ENCODE measurements at places on chromosomes 1 and 21. TPM values are rescaled to one million over a fixed set of nuclear protein-coding genes. Genes with fewer than 3 reads are reported as not detected.

DNA sequence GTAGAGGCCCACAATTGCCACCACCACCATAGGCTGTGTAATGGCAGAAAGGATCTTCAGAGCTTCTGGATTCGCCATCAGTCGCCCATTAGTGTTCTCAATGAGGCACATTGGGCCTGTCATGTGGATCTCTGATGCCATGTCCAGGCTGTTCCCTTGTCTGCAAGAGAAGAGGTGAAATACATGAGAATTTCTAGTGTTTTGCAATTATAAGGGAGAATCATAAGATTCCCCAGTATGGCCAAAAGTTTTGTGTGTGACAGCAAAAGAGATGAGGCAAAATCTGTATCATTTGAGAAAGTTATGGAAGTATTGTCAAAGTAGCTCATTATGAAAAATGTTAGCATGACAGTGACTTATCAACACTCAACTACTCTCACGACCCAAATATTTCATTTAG is 1.9 kb downstream of the GBP1 start:
- H3K27me3 ChIP-seq = no peaks in the 10 kb centered on the region
- no peak for DNase-seq
- H3K4me1 ChIP-seq = peaks cover 45% of the 10 kb centered on the region
- peak overlapping the region; percentile 92 for H3K27ac ChIP-seq
- peak overlapping the region; percentile 97 for H3K4me3 ChIP-seq

The NEGR1 gene
- not detected for total RNA-seq

GRCh38 chr1:147762233-147763024 is 2.0 kb upstream of the GJA5 start:
- no peak overlapping the region for H3K4me3 ChIP-seq
- peak overlapping the region; percentile 21 for H3K27ac ChIP-seq
- H3K4me1 ChIP-seq = peaks cover 24% of the 10 kb centered on the region
- no peaks in the 10 kb centered on the region for H3K27me3 ChIP-seq

DNA sequence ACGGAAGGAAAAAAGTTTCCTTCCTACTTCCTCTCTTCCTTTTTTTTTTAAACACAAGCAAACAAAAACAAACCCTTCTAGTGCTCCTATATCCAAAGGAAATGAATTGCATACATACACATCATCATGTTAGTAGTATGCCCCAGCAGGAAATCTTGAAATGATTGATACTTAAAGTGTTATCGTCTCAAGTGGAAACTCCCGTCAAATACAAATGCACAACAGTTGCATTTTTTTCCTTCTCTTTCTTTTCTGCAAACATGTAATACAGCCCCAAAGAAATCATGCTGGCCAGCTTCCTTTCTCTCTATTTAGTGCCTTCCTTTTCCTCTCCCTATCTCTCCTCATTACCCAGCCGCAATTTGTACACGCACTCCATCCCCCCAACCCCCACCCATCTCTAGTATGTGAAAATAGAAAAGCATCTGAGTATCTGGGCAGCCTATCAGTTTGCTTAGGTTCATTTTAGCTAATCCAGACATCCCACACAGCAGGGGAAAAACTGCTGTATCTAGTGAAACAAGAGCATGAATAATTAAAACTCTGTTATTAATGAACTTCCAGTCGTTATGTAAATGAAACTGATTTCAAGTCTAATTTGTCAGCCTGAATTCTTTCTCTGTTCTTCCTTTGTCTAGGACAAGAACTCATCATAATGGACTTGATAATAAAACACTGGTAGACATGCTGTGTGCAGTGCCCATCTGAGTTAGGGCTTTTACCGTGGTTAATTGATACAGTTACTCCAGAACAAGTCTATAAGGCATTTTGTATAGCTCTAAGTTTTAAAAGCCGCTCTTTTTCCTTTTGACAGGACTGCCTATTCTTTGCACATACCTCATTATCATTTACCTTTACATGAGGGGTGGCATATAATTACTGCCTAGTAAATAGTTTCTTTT is 336.5 kb upstream of the ADGRL2 start:
- H3K36me3 ChIP-seq = no peaks in the 10 kb centered on the region
- DNase-seq = no peak
- H3K4me1 ChIP-seq = no peaks in the 10 kb centered on the region
- H3K4me3 ChIP-seq = no peak overlapping the region
- no peaks in the 10 kb centered on the region for H3K27me3 ChIP-seq
- no peak overlapping the region for H3K27ac ChIP-seq

DNA sequence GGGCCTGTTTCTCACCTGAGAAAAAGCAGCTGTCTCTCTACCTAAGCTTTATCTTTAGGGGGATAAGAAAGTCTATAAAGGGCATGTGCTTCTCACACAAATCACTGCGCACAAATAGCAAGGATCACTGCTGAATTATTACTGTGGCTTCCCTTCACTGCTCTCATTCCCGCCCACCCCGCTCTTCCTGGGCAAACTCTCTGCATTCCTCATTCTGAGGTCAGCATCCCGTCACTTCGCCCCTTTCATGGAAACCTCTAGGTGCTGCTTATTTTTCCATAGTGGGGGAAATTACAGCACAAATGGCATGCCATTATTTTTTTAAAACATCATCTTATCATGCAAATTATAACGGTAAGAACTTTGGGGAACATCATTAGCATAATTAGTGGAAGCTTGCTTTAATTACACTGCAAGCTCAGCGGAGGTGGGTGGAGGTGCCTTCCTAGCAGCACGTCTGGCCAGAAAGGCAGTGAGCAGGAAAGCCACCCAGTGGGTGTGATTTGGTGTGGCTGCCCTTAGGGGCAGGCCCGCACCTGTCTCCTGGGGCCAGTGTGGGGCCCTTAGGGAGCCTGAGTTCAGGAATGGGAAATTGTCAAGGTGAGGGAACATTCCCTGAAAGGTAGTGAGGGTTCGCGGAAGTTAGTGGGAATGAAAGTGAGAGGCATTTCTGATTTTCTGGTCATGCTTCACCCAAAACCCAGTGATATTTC is 105.9 kb downstream of the LAMC2 start:
- no peaks in the 10 kb centered on the region for H3K27me3 ChIP-seq
- no peaks in the 10 kb centered on the region for H3K4me1 ChIP-seq
- H3K27ac ChIP-seq = no peak overlapping the region
- no peaks in the 10 kb centered on the region for H3K36me3 ChIP-seq
- no peak overlapping the region for H3K4me3 ChIP-seq
- DNase-seq = no peak

- peaks cover 21% of the 10 kb centered on the region for H3K27me3 ChIP-seq
- no peak overlapping the region for H3K27ac ChIP-seq
- DNase-seq = no peak
- peaks cover 11% of the 10 kb centered on the region for H3K4me1 ChIP-seq
- H3K36me3 ChIP-seq = no peaks in the 10 kb centered on the region
These were observed 2.8 kb upstream of the FAM131C start for GRCh38 chr1:16076031-16076864.

- no peak overlapping the region for H3K4me3 ChIP-seq
- no peaks in the 10 kb centered on the region for H3K27me3 ChIP-seq
- H3K36me3 ChIP-seq = no peaks in the 10 kb centered on the region
- H3K4me1 ChIP-seq = no peaks in the 10 kb centered on the region
- DNase-seq = no peak
These were observed 54.3 kb upstream of the SH3GLB1 start for GRCh38 chr1:86650065-86650464.

The FCRLA gene
- total RNA-seq = not detected

The HES3 gene
- total RNA-seq = not detected

DNA sequence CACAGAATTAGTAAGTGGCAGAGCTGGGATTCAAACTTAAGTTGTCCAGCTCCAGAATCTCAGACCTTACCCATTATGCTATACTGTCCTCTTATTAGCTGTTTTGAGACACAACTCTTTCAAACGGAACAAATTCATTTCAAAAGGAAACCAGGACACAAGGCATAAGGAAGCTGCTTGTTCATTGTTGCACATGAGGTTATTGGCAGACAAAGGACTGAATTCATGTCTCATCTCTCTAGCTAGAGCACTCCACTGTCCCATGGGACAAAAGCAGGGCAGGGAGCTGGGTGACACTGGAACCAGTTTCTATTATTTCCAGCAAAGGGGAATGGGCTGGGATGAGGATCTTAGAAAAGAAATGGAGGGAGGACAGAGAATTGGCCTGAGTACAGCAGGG is 26.4 kb downstream of the CHI3L2 start:
- no peaks in the 10 kb centered on the region for H3K27me3 ChIP-seq
- H3K36me3 ChIP-seq = no peaks in the 10 kb centered on the region
- H3K4me3 ChIP-seq = no peak overlapping the region
- DNase-seq = no peak
- H3K27ac ChIP-seq = no peak overlapping the region
- H3K4me1 ChIP-seq = peaks cover 12% of the 10 kb centered on the region

The SH3BGR gene
- 4.8 TPM for total RNA-seq

DNA sequence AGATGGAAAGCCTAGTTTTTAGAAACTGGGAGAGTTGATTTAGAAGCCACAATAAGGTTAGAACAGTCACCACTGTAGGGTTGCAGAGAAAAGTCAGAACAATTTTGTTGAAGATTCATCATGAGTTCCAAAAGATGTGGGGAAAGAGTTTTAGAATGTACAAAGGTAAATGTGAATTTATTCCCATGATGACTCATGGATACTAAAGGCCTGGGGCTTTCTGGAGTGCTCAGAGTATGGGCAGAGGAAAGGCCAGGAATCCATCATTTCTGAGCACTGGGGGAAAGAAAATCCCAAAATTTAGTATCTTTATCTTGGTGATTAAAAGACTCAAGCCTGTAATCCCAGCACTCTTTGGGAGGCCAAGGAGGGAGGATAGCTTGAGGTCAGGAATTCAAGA is 17.8 kb downstream of the YBX1 start:
- H3K27me3 ChIP-seq = no peaks in the 10 kb centered on the region
- H3K4me1 ChIP-seq = peaks cover 16% of the 10 kb centered on the region
- H3K36me3 ChIP-seq = peaks cover 92% of the 10 kb centered on the region
- no peak for DNase-seq

GRCh38 chr1:209783386-209783785 is 973 bp downstream of the C1orf74 start:
- H3K4me3 ChIP-seq = peak overlapping the region; percentile 96
- H3K4me1 ChIP-seq = peaks cover 48% of the 10 kb centered on the region
- no peak for DNase-seq
- peak overlapping the region; percentile 96 for H3K27ac ChIP-seq

DNA sequence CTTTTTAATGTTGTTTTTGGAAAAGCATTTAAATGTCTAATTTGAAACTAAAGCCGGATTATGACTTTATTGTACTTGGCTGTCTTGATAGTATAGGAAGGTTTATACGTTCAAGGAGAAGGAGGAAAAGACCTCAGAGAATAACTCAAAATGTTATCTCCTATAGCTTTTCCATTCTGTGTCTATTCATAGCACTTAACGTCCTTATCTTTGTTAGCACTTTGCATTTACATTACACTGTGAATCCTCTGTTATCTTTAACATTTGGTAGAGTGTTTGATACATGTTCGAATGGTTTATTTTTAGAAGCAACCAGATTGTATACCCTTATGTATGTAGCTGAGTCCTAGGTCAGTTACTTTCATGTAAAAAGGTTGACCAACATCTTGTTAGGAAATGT is 50.8 kb upstream of the PODN start:
- no peak overlapping the region for H3K4me3 ChIP-seq
- H3K27me3 ChIP-seq = no peaks in the 10 kb centered on the region
- peaks cover 16% of the 10 kb centered on the region for H3K4me1 ChIP-seq
- DNase-seq = no peak
- H3K27ac ChIP-seq = no peak overlapping the region
- peaks cover 4% of the 10 kb centered on the region for H3K36me3 ChIP-seq

DNA sequence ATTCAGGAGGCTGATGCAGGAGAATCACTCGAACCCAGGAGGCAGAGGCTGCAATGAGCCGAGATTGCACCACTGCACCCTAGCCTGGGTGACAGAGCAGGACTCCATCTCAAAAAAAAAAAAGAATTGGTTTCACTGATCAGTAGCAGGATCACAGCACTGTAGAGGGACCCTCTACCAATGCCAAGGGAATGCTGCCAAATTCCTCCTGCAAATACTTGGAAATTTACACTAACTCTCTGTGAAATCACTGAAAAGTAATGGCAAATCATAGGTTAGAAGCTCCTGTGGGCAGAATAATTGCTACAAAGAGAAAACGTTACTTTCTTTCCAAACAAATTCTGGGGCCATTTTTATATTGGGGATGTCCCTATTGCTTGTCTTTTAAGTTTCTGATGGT is 6.7 kb upstream of the GPR25 start:
- H3K27me3 ChIP-seq = peaks cover 10% of the 10 kb centered on the region
- no peak overlapping the region for H3K4me3 ChIP-seq
- no peaks in the 10 kb centered on the region for H3K36me3 ChIP-seq
- H3K27ac ChIP-seq = no peak overlapping the region
- DNase-seq = no peak
